Hypothalamus (tissue), 51 donors: ENCODE measurements at places on chromosomes 5 and 9.

- no peak for DNase-seq
Observed at GRCh38 chr5:86617309-86617755, 409 bp upstream of the COX7C start.

- DNase-seq = no peak
Observed at GRCh38 chr9:80509358-80509757, 937.6 kb downstream of the TLE4 start.

- no peak for DNase-seq
Observed at GRCh38 chr9:107546859-107547258, 57.3 kb upstream of the KLF4 start.

GRCh38 chr5:53424686-53425615, 55.5 kb upstream of the FST start:
- no peak for DNase-seq

DNA sequence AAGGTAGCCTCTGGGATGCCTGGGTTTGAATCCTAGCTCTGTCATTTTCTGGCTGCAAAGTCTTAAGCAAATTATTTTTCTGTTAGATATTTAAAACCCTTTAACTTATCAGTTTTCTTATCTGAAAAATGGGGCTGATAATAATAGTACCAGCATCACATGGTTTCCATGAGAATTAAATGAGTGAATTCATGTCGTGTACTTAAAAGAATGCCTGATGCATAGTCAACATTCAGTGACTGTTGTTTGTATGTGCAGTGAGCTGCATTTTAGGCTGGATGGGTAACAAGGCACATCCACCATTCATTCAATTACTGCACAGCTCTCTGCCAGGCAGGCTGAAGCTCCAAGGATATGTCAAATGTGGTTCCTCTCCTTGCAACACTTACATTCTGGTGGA, 122.0 kb downstream of the PPP2R2B start:
- DNase-seq = no peak

GRCh38 chr5:120507800-120508463, 43.8 kb downstream of the PRR16 start:
- no peak for DNase-seq
